ENCODE measurements at places on chromosomes 7 and 10.

- DNase-seq, result no peak
Observed at GRCh38 chr10:33113466-33113865, 155.4 kb upstream of the ITGB1 start.

DNA sequence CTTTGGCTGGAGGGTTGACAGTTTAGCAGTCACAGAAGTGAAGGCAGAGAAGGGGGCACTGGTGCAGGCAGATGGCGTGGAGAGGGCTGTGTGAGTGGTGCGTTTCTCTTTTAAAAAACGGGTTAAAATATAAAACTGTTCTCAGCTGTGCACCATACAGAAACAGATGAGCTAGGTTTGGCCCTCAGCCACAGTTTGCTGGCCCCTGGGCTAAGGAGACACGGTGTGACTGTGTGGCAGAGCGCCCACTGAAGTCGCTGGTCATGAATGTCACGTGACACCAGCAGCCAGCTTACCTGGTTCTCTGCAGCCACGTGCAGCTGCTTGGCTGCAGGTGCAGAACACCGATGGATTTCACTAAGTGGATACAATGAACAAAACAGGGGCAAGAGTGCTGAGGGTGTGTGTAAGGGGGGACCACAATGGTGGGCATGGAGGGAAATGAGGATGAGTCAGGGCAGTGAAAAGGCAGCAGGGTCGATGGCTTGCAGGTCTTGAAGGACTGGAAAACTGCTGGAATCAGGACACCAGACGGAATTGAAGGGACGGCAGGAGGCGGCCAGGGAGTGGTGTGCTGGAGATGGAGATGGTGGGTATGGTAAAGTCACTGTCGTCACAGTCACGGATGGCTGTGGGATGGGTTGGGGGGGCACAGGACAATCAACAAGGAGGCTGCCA is 7.4 kb downstream of the ZNF746 start:
- DNase-seq, result no peak

DNA sequence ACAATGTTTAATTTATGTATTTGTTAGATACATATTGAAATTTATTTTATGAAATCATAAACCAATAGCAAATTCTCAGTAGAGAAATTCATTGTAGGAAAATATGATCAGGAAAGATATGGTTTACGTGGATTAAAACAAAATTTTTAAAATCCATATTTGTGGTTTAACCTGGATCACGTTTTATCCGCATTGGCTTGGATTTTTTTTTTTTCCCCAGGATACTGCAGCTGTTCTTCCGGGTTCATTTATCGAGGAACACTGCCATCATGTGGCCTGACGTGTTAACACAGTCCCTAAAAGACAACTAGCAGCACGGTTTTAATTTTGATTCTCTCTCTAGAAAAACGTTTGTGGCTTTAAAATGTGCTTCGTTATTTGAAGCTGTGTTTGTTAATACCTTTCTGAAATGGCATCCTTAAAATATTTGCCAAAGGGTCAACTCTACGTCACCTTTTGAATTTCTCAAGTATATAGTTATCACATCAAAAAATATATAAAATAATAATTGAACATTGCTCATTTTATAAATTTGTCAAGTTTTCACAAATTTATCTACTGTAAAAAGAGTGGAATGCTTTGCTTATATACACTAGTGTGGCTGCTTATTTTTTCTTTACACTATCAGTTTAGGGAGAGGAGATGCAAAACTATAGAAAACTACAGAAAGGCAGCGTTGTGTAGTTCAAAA is 8.7 kb upstream of the ASB4 start:
- DNase-seq, result peak; percentile 91

GRCh38 chr10:48655411-48656240 is 29.0 kb upstream of the WDFY4 start:
- peak; percentile 75 for DNase-seq

GRCh38 chr10:51250278-51250920 is 176.1 kb downstream of the PRKG1 start:
- DNase-seq, result no peak

- DNase-seq, result no peak
Observed at GRCh38 chr7:158140538-158141220, 446.9 kb downstream of the PTPRN2 start.

DNA sequence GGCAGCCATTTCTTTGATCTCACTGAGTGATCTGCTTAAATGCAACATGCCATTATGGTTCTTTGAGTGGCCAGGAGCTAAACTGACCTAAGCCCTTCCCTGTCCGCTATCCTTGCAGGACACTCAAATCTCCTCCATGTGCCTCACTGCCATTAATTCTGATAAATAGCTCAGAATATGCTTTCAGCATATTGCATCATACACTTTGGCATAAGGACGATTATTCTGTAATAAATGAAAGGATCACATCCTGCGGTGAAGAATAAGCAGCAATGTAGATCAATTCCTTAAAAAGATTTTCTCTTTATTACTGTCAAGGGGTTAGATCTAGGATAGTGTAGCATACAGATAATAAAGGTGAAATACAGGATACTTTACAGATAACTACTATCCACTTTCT is 231.8 kb upstream of the CTBP2 start:
- no peak for DNase-seq

- DNase-seq, result peak; percentile 40
Observed at GRCh38 chr10:101291331-101292193, 62.3 kb upstream of the LBX1 start.

DNA sequence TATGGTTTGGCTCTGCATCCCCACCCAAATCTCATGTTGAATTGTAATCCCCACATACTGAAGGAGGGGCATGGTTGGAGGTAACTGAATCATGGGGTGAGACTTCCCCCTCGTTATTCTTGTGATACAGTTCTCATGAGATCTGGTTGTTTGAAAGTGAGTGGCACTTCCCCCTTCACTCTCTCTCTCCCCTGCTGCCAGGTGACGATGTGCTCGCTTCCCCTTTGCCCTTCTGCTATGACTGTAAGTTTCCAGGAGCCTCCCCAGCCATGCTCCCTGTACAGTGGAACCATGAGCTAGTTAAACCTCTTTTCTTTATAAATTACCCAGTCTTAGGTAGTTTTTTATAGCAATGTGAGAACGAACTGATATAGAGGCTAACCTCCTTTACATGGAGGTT is 16.6 kb downstream of the PLPP4 start:
- no peak for DNase-seq

GRCh38 chr10:131889755-131890154 is 11.1 kb upstream of the PPP2R2D start:
- DNase-seq, result no peak

- DNase-seq, result no peak
Observed at GRCh38 chr10:122152544-122152943, 118.6 kb upstream of the BTBD16 start.

DNA sequence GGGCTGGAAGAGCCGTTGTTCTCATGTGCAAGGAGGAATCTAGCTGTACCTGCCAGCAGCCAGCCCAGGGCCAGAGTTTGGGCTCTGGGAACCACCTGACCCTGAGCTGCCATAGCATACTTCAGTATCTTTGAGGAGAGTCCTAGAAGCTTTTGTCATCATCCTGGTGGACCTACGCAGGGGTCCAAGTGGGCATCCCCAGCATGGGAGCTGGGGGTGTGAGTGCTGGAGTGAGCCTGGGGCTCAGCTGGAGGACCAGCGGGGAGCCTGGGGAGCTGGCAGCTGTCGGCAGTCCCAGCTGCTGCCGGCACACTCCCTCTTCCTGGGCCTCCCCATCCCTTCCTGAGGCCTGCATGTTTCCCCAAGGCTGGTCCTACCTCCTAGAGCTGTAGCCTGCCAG is 32.5 kb downstream of the C10orf105 start:
- DNase-seq, result no peak

All from stomach (tissue), 19 donors.